Right ventricle myocardium inferior (tissue), 1 donor: ENCODE measurements at places on chromosomes 5 and 9. TPM values are rescaled to one million over a fixed set of nuclear protein-coding genes. Genes with fewer than 3 reads are reported as not detected.

DNA sequence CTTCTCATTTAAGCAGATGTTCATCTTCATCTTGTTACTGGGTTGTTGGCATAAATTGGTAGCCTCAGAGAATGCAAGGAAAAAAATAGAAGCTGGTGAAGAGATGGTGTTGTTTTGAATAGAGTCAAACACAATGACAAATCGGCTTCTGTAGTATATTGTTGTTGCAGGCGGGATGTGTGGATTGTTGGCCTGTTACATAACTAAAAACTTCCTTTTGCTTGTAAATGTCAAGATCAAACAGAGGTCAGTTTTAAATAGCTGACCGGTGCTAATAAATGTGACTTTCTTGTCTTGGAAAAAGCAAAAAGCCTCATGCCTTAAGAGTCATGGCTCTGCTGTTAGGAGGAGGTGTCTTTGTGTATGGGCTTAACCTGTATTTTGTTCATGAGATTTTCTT, 59.2 kb downstream of the CCDC192 start:
- no peak for DNase-seq

DNA sequence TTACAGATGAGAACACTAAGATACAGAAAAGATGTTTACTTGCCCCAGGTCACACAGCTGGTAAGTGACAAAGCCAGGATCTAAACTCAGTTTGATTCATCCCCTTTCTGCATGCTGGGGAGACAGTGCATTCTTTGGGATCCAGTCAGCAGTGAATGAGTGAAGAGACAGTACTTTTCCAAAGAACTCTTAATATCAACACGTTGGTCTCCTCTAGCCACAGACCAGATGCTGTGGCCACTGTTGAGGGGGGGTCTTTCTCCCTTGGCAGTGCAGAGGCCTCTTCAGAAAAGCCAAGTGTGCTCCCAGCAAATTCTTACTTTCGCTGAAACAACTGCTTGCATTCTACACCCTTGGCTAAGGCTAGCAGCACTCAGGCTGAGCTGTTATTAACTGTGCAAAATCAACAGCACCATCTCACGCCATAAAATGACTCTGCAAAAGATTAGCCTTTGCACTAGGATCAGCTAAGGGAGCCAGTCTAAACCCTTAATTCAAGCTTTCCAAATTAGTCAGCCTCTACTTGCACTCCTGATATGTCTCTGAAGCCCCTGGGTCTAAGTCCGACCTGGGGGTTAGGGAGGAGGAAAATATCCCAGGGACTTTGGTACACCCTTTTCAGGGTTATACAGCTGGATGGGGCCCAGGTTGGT, 4.8 kb upstream of the TMEM171 start:
- no peak for DNase-seq

- no peak for DNase-seq
Observed at GRCh38 chr5:62661126-62661525, 82.5 kb downstream of the LRRC70 start.

GRCh38 chr5:81315830-81316229, 14.4 kb downstream of the ZCCHC9 start:
- no peak for DNase-seq

DNA sequence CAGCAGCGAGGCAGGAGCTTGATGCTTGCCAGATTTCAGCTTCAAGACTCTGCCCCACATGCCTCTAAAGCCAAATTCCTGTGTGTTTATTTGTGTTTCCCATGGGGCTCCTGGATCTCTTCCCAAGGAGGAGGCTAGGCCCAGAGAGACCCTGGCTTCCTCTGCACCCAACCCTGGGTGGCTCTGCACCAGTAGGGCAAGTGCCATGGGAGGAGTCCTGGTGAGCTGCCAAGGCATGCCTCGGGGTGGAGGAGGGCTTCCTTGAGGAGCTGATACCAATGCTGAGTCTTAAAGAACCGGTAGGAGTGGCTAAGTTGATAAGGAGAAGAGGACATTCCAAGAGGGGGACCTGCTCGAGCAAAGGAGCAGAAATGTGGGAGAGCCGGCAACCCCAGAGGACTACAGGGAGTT, 6.8 kb upstream of the TIFAB start:
- peak; percentile 66 for DNase-seq

GRCh38 chr5:174724484-174725260, at the start of gene MSX2:
TSS of gene MSX2 (plus strand) at chr5:174724582. CDS start at chr5:174724660, 78 bp downstream.
- peak; percentile 93 for DNase-seq

GRCh38 chr5:138643040-138643791, 68.0 kb upstream of the HSPA9 start:
- no peak for DNase-seq

DNA sequence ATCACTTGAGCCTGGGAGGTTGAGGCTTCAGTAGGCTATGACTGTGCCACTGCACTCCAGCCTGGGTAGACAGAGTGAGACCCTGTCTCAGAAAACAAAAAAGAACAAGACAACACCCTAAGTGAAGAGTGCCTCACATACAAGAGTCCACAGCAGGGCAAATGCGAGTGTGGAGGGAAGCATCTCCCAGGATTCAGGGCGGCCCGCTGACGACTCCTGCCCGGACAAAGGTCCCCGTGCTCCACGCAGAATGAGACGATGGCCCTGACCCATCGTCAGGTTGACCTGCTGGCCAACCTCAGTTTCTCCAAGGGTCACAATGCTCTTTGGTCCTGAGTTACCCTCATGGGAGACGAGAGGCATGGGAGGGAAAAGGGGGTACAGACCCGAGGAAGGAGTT, 18.3 kb downstream of the MRNIP start:
- DNase-seq, result no peak

DNA sequence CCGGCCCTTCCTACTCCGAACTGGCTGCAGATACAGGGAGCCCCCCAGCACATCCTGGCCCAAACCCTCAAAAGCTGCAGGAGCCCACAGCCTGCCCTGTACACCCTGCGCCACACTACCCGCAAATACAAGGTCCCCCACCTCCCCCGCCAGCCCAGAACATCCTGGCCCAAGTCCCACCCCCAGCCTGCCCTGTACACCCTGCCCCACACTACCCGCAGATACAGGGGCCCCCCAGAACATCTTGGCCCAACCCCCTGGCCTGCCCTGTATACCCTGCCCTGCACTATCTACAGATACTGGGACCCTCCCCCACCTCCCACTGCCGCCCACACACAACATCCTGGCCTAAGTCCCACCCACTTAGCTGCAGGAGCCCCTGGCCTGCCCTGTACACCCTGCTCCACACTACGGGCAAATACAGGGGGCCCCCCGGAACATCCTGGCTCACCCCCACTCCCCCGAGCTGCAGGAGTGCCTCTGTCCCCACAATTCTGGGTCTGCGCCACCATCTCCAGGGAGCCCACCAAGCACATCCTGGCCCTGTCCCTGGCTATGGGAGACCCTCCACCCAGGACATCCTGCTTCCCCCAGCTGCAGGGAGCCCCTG, 8.3 kb downstream of the LPCAT1 start:
- DNase-seq, result no peak

DNA sequence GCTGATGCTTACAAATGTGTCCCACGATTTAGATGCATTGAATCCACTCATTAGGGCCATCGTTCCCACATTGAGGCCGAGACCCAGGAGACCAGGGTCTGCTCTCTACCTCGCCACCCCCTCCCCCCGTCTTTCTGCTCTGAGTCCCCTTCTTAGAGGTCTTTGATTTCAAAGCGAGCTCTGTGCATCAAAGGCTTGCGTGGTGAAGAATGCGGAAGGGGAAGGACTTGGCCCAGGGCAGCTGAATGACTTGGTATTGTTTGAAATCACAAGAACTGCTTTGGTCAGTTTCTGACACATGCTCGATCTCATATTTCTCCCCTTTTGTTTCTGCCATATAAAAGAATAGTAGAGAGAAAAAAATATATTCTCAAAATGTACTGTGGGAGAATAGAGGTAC, 78.3 kb upstream of the IRX1 start:
- DNase-seq, result no peak

DNA sequence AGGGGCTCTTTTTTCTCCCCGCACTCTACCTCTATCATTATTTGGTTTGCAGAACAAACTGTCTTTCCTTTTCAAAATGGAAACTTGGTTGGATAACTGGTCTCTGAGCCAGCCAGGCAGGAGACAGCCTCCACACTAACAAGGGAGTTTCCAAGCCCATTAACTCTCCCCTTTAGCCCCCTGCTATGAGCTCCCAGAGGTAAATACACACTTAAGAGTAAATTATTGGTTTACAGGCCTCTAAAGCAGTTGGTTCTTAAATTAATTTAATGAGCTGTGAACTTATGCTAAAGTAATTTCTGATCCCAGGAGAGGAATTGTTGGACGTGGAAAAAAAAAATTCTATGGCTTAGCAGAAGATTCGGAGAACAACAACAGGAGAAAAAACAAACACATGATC, 30.3 kb downstream of the EPB41L4A start:
- DNase-seq, result no peak

- no peak for DNase-seq
Observed at GRCh38 chr5:23466401-23466912, 41.0 kb upstream of the PRDM9 start.

DNA sequence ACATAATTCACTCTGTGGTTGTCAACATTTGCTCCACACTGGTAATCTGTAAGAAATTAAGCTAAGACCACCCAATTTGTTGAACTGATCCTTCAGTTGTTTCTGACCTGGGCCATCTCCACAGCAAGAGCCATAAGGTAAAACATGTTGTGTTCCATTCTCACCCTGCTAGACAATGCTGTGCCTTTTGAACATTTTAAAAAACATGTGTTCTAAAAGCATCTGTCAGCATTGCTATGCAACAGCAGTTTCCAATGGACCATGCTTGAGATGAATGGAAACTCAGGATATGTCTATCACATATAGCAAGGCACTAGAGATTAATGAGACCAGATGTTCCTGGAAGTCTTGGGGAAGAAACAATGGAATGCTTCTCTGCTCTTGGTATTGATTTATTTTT, 455.1 kb upstream of the RGMB start:
- no peak for DNase-seq

GRCh38 chr9:73154271-73154670, 2.6 kb downstream of the ANXA1 start:
- no peak for DNase-seq

GRCh38 chr9:127862075-127863011, 7.9 kb upstream of the ENG start:
- peak; percentile 94 for DNase-seq

GRCh38 chr9:127568618-127568970, 43.5 kb upstream of the STXBP1 start:
- DNase-seq, result no peak

- no peak for DNase-seq
Observed at GRCh38 chr5:18749763-18750162, 1115.5 kb downstream of the TAF11L14 start.

Gene PARP8
- total RNA-seq, result 7.7 TPM

Gene TEX48
- total RNA-seq, result not detected

Gene SLC24A2
- total RNA-seq, result 0.14 TPM

Gene BASP1
- total RNA-seq, result 3.2 TPM

Gene CFAP157
- total RNA-seq, result not detected

Gene ACSL6
- 3.4 TPM for total RNA-seq

Gene IL3
- total RNA-seq, result not detected
